Left cardiac atrium (tissue), 4 donors: ENCODE measurements at places on chromosomes 3 and 15. TPM values are rescaled to one million over a fixed set of nuclear protein-coding genes. Genes with fewer than 3 reads are reported as not detected.

DNA sequence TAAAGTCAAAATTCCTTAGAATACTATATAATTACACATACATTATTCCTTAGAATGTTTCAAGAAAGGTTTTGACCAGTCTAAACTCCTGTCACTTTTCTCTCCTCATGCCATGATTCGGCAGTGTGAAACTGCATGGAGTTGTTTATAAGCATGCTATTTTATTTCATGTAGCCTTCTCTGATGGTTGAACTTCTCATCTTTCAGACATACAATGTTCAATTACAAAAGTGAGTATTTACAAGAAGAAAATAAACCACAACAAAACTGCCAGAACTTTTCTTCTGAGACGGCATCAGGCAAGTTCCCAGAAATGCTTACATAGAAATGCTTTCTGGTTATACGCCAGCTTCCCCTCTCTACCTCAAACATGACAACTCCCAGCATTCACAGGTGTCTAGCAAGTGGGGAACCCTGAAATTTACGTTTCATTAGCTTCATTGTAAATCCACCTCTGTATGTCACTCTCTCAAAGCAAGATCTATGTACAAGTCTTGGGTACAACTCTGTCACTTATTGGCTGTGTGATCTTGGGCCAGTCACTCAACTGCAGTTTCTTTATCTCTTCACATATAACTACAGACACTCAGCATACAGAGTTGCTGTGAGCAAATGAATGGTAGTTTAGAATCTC, 42.7 kb downstream of the HDGFL3 start:
- DNase-seq: no peak

DNA sequence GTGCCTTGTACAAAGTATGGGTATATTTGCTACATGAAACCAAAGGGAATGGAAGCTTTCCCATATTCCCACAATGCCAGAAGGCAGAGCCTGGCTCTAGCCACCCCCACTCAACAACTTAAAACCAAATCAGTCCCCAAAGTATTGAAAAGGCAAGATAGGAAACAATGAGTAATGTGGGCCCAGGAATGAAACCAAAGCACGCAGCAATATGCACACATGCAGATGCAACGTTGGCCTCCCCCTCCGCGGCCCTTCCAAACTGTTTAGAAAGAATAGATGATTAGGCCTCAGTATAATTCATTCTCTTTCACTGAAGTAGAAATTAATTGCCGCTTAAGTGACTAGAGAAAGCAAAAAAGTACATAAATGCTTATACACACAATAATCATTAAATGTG, 59.1 kb downstream of the THRB start:
- DNase-seq: no peak

- DNase-seq: peak; percentile 94
These were observed at the start of gene LZTFL1 for GRCh38 chr3:45841757-45842491. Gene LZTFL1, minus strand, starts transcription at chr3:45842119. Its CDS starts 128 bp downstream, at chr3:45841991.

DNA sequence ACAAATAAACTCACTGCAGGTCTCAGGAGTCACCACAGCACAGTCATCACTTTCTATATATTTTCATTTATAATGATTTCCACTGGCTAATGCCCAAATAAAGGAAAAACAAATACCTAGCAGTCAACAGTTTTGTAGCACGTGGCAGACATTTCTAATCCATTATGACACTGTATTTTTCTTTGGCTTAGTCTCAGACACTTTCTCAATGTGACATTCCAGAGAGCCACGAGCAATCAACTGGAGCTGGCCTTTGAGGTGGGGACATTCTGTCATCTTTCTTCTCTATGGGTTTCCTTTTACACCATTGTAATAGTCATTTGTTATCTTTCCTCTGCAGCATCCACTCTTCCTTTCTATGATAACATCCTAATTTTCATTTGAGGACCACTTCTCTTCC, 119.7 kb downstream of the WNT5A start:
- DNase-seq: no peak

DNA sequence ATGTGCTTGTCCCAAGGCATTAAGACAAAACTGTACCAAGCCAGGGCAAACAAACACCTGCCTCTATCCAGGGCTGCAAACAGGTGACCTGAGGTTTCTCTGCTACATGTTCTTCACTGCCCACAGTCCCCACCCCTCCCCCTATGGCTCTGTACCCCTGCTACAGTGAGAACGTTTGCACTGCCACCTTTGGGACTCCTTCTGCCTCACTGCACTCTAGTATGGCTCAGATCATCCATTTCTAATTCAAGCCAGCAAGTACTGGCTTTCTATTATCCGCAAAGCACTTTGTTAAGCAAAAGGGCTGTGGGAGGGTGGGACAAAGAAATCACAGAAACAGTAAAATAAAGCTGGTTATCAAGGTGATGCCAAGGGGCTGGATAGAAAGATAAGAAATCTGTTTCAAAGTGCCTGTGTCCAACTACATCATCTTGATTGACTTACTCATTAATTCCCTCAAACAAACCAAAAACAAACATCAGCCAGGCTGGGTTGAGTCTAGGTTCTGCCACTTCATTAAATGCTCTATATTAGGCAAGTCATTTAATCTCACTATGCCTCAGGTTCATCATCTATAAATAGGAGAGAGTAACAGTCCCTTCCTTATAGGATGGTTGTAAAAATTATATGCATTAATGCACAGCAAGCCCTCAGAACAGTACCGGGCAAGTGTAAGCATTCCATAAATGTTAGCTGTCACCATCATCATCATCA, 95.3 kb downstream of the PDZRN3 start:
- no peak for DNase-seq

DNA sequence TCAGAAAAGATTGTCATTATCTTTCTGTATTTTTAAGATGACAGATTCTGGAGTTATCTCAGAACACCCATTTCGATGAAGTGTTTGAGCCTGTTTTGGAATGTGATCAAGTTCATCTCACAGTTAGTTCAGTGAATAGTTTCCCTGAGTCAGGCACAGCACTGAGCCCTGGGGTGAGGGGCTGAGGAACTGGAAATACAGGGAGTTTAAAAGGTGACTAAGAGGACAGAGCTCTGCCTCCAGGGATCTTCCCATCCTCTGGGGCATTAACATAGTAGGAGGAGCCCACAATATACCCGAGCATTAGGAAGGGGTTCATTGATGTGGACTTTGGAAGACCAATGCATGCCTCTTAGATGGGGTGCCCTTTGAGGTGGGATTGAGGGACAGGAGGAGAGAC, 355.1 kb downstream of the CLSTN2 start:
- no peak for DNase-seq

GRCh38 chr3:72440491-72440890, 407.8 kb downstream of the SHQ1 start:
- no peak for DNase-seq

DNA sequence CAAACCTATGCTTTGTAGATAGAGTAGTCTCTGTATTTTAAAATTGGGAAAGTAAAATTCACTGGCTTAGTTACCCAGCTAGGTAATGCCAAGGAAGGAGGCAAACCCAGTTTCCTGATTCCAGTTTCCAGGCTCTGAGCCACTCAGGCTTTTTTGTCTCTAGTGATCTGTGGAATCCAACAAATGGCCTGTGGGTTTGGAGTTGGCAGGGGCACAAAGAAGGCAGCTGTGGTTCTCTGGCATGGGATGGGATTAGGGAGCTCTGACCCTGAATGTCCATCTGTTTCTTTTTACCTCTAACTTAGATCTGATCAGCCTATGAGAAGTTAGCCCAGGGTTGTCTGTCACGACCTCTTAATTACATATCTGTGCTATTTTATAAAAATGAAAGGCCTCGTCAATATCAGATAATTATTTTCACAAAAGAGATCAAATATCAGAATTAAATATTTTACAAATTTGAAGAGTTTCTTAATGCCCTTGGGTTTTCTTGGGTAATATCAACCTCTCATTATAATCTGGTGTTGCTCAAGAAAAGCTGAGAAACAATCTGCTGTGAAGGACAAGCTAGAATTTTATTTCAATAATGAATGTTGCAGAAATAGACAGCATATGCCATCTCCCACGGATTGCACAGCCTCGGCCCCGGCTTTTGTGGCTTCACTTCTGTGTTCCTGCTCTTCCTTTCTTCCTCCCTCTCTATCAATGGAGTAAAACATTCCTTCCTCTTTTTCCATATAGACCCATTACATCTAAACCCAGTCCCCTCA, 63.7 kb upstream of the DAZL start:
- DNase-seq: no peak

DNA sequence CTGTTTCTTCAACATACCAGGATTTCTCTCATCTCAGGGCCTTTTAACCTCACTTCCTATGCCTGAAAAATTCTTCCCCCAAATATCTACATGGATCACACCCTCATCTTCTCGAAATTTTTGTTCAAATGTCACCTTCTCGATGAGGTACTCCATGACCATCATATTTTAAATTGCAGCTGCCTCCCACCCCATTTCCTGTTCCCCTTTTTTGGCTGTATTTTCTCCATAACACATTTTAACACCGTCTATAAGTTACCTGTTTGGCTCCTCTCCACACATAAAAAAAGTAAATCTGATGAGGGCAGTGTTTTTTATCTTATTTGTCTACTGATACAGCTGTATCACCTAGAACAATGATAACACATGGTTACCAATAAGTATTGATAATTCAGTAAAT, 20.7 kb upstream of the ZBED2 start:
- no peak for DNase-seq

- DNase-seq: no peak
These were observed 51.8 kb downstream of the SERP1 start for GRCh38 chr3:150494411-150494977.

- DNase-seq: peak; percentile 60
These were observed 42.5 kb downstream of the CHCHD6 start for GRCh38 chr3:126746395-126747177.

DNA sequence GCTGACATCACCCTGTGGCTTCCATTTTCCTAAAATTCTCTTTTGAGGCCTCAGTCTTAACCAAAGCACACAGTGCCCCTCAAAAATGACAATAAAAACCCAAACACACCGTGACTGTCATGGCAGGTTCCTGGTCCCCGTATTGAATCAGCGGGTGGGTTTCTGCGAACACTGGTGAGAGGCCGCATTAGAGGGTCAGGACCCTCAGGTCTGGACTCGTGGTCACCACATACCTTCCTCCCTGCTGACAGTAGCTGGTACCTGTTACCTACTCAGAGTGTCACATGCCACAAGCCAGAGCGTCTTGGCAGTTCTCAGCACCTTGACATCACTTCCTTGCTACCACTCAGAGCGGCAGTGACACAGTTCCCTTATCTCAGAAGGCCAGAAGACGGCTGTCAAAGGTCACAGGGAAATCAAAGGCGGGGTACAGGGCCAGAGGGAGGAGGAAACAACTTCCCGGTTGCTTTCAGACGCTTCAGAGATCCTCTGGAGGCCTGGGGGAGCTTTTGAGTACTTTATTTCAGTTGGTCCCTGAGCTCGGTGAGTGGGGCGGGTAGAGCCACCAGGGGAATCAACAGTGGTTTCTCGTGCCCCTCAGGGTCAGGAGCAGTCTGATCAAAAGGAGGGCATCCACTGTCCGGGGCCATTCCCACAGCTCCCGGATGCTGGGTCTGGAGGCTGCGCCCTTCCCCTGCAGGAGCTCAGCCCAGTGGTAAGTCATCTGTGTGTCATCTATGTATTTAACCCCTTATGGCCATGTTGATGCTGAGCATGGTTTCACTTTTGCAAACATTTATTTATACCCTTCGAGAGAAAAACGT, at the start of the genes CCR5AS and CCRL2:
Gene CCR5AS, minus strand, starts transcription at position 279 of the 824 bp plus-strand sequence.
Gene CCRL2, plus strand, starts transcription at position 472 of the 824 bp plus-strand sequence. CDS start 821 bp downstream, outside the sequence.
- peak; percentile 75 for DNase-seq

DNA sequence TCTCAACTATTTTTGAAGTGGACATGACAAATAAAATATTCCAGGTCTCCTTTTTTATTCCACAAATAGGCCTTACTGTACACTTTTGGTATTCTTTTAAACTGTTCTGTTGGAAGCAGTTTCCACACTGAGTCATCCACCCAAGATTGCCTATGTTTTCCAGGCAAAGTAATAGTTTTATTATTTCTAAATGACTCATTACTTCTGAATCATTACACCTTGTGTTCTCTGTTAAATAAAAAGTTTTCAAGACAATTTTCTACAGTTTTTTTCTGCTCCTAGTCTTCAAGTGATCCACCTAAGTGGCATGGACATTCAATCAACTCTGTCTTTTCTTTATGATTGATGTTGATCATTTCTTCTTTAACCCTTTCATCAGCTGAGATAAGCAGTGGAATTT, 26.5 kb downstream of the PPP2R3A start:
- DNase-seq: no peak

GRCh38 chr15:51499379-51499976, 123.1 kb downstream of the DMXL2 start:
- no peak for DNase-seq

DNA sequence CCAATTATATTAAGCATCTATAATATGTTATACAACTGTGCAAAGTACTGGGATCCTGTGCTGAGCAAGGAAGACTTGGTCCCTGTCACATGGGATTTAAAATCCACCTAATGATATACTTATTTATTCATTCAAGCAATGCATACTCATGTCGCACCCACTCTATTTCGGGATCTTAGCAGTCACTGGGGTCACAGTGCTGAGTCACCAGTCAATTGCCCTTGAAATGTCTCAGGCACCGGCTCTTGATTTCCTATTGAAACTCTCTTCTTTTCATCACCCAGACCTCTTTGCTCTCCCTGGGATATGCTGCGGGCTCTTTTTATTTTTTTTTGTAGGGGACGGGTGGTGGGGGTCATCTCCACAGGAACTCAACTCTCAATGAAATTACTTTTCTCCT, 194.5 kb upstream of the GAP43 start:
- no peak for DNase-seq

GRCh38 chr3:194475978-194476377, 10.8 kb downstream of the ATP13A3 start:
- DNase-seq: no peak

- no peak for DNase-seq
These were observed 40.9 kb upstream of the RNU6-1 start for GRCh38 chr15:67880651-67881182.

- no peak for DNase-seq
These were observed 429.2 kb downstream of the CADM2 start for GRCh38 chr3:85387913-85388505.

DNA sequence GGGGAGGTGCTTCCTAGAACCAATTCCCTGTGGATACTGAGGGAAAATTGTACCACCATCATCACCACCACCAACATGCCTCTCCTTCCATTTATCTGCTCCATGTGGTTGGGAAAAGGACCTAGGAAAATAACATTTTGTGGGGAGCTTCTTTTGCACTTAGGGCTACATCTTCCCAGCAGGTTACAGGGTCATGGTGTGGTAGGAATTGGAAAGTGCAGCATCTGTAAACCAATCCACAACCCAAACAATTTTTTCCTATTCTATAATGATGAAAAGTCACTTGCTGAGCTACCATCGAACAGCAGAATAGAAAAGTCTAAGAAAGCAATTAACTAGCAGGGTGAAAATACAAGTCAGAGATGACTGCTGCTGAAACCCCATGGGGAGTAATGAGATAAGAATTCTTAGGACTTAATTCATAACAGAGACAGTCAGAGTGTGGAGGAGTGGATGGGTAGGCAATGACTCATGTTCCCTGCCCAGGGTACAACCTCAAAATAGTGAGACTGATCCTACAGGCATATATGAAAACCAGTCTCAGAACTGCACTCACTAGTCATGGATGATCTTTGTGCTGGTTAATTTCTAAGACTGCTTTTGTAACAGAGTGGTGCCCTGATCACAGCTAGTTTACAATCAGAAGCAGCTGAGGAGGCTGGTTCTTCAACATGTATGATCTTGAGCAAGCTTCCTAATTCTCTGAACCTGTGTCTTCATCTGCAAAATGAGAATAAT, 38.1 kb upstream of the LEKR1 start:
- DNase-seq: no peak

GRCh38 chr3:173258697-173259096, 117.7 kb upstream of the SPATA16 start:
- no peak for DNase-seq

Gene ZNF660
- 1.8 TPM for total RNA-seq

Gene ZNF385D
- 7.6 TPM for total RNA-seq

Gene COX17
- 101 TPM for total RNA-seq

Gene CCDC39
- total RNA-seq: not detected

Gene RARB
- total RNA-seq: 12.1 TPM

Gene ADGRG7
- total RNA-seq: not detected

Gene CPLX3
- total RNA-seq: 11.0 TPM

Gene TRIM42
- total RNA-seq: not detected
